ENCODE measurements at places on chromosomes 16 and 17.

- no peak for DNase-seq
Measured at GRCh38 chr16:4556112-4556511, at the start of gene C16orf96. Gene C16orf96 (plus strand): TSS chr16:4556340. CDS start chr16:4556490, 150 bp downstream.

DNA sequence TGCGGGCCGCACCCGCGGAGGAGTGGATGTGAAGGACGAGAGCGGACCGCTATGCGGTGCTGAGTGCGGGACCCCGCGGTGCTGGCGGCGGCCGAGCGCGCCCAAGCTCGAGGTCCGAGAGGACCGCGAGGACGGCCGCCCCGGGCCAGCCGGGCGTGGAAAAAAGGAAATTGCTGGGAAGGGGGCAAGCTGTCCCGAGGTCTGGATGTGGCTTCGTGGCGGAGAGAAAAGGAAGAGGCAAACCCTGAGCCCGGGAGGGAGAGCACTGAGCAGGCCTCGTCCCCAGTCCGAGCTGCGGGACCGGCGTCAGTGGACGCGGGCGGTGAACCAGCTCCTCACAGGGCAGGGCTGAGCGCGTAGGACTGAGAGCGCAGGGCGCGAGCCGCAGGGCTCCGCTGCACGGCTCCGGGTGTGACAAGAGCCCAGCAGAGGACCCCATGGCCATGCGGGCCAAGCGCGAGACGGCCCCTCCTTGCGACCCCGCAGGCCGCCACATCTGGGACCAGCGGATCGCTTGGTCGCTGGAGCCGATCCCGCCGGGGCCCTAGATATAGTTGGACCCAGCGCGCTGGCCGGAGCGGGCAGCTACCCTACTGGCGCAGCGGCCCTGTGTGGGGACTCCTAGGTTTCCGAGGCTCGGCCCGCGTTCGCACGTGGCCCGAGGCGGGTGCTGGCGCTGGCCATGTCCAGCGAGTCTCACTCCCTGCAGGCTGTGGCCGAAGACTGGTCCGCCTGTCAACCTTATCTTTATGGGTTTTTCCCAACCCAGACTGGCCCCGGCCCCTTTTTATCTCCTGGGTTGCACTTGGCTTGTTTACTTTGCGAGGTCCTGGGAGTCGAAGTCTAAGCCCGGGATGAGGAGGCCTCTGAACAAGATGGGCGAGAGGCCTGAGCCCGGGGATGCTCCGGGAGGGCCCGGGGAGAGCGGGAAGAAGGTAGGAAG is 2.4 kb downstream of the TBX4 start:
- DNase-seq: no peak

- DNase-seq: no peak
Measured at GRCh38 chr17:73773702-73774101, 129.5 kb upstream of the SDK2 start.

DNA sequence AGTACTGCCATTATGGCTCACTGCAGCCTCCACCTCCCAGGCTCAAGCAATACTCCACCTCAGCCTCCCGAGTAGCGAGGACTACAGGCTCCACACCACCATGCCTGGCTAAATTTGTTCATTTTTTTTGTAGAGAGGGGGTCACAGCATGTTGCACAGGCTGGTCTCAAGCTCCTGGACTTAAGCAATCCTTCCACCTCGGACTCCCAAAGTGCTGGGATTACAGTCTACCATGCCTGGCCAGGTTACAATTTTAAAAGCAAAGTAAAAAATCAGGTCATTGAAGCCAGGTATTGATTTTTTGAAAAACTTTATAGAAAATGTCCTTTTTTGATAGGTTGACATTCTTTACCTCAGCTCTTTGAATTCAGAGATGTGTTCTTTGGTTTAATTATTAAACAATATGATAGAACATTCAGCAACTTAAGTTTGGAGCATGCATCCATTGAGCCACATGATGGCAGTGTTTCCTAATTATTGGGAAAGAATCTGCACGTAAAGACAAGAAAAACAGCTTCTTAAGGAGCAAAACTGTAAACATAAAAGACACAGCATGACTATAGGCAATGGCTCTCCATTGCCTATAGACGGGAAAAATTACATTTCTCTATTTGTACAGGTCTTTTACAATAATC is 1.7 kb upstream of the SLC16A11 start:
- peak; percentile 64 for DNase-seq

DNA sequence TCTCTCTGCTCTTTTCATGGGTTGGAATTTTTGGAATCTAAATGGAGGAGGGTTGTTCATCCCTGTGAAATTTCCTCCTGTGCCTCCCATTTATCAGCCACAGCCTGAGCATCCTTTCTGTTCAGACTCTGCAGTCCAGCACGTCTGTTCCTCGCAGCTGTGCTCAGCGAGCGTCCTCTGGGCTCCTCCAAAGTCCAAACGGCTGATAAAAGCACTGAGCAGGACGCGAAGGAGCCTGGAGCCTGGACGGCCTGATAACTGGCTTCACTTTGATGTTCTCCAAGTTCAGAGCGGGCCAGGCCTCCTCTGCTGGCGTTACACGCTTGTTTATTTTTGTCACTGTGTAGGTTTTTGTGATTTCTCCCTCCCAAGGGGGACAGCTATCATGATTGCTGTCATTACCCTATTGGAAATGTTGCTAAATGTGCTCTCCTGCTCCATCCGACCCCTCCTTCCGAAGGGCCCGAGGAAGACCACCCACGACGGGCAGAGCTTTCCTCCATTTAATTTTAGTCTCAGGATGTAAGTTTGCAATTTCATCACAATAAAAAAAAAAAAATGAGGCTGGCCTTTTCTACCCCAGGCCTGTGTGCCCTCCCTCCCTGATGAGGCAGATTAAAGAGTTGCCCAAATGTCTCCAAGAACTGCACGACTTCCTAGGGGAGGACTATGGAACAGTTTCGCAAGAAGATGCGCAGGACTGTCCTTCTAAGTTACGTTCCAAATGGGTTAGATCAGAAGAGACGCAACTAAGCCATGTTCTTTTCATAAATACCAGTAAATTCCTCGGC is 290.5 kb upstream of the FOXF1 start:
- no peak for DNase-seq

DNA sequence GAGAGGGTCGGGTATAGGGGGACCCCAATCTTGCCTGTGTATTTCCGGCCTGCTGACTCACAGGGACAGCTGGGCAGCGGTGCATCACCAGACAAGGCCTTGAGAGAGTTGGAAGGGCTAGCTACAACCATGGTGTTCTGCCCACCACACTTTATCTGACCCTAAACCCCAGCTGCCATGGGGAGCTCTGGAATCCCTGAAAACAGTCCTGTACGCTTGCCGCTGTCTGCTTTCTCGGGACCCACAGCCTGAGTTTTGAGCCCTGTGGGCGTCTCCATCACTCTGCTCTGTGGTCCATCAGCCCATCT is 100.4 kb upstream of the GSE1 start:
- no peak for DNase-seq

DNA sequence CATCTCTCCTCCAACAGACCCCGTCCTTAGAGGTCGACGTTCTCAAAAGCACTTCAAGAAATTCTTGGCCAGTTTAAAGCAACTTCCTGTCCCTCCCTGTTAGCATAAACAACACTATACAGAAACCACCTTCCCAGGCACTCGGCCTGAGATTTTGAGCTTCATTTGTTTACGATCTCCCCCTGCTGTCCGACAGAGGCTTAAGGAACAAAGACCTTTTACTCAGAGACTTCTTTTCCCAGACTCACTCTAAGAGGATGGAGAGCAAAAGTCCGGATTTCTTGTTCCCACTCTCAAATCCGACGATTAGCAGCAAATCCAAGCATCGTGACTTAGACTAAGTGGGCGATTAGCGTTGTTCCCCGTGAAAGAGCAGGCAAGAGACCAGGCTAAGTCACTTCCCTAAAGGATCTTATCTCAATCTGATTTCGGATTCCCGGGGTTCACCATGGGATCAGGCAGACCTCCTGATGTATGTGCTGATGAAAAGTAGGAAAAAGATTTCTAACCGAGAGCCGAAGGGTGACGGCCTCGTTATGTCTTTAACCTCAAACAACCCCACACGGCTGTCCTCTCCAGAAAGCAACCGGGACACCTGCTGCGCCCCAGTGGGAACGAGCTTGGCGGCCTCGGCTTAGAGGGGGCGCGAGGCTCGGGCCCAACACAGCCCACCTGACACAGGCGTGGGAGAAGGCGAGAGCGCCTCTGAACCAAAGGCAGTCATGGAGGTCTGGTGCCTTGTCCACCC is 598 bp downstream of the INPP5K start:
- peak; percentile 77 for DNase-seq

- DNase-seq: no peak
Measured at GRCh38 chr17:79778504-79779083, 646 bp downstream of the CBX2 start.

DNA sequence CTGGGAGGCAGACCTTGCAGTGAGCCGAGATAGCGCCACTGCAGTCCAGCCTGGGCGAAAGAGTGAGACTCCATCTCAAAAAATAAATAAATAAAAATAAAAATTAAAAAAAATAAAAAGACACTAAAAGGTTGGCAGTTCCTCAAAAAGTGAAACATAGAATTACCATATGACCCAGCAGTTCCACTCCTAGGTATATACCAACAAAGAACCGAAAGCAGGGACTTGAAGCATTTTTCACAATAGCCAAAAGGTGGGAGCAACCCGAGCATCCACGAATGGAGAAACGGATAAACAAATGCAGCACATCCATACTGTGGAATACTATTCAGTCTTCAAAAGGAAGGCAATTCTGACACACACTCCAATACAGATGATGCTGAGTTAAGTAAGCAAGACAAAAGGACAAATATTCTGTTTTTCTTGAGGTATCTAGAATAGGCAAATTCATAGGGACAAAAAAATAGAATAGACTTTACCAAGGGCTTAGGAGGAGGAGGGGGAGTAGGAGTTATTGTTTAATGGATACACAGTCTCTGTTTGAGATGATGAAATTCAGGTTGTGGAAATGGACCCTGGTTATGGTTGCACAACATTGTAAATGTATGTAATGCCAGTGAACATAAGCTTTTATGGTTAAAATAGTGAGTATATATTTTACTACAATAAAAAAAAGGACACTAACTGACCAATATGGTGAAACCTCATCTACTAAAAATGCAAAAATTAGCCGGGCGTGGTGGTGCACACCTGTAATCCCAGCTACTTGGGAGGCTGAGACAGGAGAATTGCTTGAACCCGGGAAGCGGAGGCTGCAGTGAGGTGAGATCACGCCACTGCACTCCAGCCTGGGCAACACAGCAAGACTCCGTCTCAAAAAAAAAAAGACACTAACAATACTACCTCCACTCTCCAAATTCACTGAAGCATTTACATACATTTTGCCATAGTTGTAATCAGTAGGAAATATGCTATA is 27.0 kb upstream of the SLC35B1 start:
- DNase-seq: no peak

- DNase-seq: no peak
Measured at GRCh38 chr17:32445497-32445896, 1.2 kb downstream of the PSMD11 start.

GRCh38 chr17:73387746-73388577 is 76.2 kb upstream of the CDC42EP4 start:
- no peak for DNase-seq

GRCh38 chr17:75128694-75129505 is 2.6 kb downstream of the NT5C start:
- no peak for DNase-seq

DNA sequence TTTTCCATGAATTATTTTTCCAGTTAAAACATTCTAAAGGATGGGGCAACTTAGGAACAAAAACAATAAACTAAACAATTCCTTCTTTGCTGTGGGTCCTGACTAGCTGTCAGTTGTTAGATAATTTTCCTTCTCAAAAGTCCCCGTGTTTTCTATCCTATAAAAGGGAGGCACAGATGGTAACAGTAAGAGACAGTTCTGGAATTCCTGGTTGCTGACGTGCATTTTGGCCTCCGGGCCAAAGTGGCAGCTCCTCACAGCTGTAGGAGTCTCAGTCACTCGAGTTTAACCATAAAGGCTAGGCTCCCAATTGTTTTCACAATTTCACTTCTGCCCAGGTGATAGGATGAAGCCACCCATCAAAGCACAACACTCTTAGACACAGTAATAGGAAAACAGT is 77.0 kb upstream of the ZNF423 start:
- peak; percentile 8 for DNase-seq

DNA sequence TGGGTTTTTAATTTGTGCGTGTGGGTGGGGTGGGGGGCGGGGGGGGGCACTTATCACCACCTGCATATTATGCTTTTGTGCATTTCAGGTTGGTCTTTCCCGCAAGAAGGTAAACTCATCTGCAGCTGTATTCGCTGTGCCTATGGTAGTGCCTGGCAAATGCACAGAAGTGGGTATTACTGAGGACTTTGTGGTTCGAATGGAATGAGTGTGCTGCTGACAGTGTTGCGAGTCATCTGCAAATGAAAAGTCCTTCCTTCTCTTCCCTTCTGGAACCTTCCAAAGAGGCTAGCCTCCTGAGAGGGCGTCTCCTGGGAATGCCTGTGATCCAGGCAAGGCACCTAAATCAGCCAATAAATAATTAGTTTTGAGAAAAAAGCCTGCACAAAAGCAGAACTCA is 532.9 kb downstream of the MAF start:
- peak; percentile 37 for DNase-seq

GRCh38 chr17:32142857-32143526 is 690 bp downstream of the RHOT1 start:
- DNase-seq: peak; percentile 73

GRCh38 chr17:81404558-81405165 is 9.4 kb downstream of the BAHCC1 start:
- no peak for DNase-seq

DNA sequence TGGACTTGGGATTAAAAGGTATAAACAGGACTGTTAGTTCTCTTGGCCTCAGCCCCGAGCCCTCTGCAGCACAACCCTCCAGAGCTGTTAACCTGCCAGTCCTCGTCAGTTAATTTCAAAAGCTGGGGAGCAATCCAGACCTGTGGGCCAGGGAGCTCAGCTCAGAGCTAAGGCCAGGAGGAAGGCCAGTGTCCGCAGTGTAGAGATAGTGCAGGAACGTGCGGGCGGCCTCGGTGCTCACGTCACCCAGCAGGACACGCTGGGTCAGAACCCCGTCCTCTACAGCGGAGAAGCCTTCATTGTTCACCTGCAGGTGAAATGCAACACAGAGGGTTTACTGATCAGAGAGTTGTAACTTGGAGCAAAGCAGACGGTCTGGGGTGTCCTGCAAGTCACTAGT is 15.4 kb upstream of the NLRC3 start:
- no peak for DNase-seq

DNA sequence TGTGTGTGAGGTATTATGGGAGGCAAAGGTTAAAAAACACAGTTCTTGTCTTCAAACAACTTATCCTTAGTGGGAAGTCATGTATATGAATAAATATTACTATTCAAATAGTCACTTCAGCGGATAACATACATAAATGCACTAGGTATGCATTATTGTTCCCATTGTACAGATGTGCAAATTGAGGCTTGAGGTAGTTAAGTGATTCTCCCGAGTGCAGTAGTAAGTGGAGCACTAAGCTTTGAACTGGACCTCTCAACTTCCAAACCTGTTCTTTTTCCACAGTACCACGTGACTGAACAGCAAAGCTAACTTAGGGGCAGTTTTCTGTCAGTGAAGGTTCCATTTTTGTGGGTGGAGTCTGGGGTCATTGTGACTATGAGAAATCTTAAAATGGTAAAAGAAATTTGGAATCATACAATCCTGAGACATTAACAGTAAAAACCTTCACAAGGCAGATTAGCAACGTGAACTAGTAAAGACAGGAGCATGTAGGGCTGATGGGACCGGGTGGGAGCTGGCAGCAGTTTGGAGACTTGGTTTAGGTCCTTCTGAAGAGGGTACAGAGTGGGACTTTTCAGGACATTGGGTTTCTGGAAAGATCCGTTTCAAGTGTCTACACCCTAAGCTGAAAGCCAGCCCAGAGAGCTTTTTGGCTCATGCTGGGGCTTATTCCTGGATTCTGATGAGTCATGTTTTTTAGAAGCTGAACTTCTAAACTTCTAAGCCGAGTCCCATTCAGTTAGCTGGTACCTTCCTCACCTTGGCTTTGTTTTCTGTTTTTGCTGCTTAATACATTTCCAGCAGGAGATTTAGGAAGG is 204.9 kb downstream of the PRKCA start:
- peak; percentile 71 for DNase-seq
